ENCODE measurements at places on chromosomes 7 and 10.

GRCh38 chr7:156832195-156832877 is 60.6 kb downstream of the LMBR1 start:
- DNase-seq = no peak

- no peak for DNase-seq
Observed at GRCh38 chr7:142865766-142866165, 10.9 kb downstream of the EPHB6 start.

DNA sequence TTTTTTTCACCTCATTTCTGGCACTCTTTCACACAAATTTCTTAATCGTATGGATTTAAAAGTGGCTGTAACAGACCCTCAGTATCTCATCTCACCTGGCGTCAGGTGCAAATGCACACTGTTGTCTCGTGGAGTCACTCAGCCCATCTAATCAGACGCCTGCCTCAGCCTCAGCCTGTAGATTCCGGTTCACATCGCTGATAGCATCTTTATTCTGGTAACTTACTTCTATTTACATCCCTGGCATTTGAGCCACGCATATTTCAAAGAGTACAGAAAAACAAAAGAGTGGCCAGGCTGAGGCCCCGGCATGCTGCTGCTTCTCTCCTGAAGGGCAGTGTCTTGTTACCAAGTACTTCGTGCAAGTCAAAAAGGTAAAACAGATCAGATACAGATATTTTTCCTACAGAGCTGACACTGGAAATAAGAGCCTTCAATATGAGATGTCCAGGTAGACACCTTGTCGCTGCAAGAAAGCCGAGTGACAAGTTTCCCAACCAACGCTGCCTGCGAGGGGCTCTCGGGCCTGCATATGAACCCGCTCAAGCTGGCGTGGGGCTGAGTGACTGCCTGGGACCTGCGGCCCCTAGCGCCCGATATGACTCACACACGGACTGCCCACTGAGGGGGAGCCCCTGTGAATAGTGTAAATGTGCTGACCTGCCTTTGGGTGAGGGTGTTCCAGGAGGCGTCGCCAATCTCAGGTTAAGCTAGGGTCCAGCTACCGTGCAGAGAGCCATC is 4.3 kb downstream of the VIPR2 start:
- DNase-seq = no peak

- no peak for DNase-seq
Observed at GRCh38 chr7:94649450-94649849, 6.5 kb downstream of the SGCE start.

GRCh38 chr10:3393958-3394357 is 221.4 kb upstream of the PITRM1 start:
- DNase-seq = no peak

- DNase-seq = no peak
Observed at GRCh38 chr7:99429756-99430155, 8.8 kb downstream of the PTCD1 start.

GRCh38 chr7:107332488-107333269 is 137.2 kb upstream of the GPR22 start:
- no peak for DNase-seq

DNA sequence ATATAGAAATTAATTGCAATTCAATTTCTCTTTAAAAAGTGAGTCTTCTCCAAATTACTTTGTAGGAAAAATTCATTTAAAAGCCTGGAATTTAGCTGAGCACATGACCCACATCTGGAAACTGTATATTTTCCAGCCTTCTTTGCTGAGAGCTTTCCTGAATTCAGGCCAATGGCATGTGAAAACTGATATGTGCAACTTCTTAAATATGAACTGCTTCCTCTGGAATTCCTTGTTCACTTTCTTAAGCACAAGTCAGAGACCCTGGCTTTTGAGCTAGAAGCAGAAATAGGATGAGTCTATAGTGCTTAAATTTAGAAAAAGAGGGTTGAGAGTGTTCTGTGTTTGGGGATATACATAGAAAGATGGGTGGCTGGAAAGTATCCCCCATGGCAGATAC is 365.1 kb upstream of the MTPN start:
- no peak for DNase-seq

- no peak for DNase-seq
Observed at GRCh38 chr7:69903410-69903809, 305.1 kb downstream of the AUTS2 start.

DNA sequence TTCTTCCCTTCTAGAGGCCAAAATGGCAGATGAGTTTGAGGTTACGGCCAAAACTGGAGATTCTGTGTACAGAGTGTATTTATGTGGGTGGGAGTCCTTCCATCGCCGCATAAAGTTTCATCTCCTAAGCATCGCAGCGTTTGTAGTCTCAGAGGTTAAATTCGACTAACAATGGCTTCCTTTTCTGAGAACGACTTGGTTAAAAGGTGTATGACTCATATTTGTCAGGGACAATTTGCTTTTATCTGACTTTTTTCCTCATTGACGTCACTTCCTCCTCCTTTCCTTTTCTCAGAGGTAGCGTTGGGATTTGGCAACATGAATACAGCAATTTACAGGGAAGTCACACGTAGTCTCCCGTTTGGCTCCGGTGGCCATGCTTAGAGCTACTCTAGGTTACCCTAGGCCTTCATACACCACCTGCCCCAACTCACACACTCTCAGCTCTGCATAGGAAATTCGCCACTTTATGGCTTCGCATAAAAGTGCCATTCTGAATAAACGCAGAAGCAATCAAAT is 37.6 kb upstream of the TCF7L2 start:
- DNase-seq = no peak

DNA sequence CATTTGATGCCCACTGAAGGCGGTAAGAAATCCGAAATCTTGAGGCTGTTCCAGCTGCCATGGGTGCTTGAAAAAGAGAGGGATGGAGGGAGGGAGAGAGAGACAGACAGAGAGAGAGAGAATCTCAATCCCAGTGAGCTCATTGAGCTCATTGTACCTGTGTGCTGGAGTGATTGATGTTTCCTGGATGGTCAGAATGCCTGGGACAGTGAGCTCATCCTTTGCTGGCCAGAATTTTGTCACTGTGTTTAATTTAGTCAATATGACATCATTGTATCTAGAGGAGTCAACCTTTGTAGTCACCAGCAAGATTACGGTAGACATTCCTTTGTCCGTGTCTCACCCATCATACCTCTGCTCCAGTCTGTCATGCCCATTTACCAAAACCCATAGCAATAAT is 625.4 kb upstream of the POM121L12 start:
- no peak for DNase-seq

- no peak for DNase-seq
Observed at GRCh38 chr10:44004913-44005787, 356.5 kb upstream of the ZNF32 start.

DNA sequence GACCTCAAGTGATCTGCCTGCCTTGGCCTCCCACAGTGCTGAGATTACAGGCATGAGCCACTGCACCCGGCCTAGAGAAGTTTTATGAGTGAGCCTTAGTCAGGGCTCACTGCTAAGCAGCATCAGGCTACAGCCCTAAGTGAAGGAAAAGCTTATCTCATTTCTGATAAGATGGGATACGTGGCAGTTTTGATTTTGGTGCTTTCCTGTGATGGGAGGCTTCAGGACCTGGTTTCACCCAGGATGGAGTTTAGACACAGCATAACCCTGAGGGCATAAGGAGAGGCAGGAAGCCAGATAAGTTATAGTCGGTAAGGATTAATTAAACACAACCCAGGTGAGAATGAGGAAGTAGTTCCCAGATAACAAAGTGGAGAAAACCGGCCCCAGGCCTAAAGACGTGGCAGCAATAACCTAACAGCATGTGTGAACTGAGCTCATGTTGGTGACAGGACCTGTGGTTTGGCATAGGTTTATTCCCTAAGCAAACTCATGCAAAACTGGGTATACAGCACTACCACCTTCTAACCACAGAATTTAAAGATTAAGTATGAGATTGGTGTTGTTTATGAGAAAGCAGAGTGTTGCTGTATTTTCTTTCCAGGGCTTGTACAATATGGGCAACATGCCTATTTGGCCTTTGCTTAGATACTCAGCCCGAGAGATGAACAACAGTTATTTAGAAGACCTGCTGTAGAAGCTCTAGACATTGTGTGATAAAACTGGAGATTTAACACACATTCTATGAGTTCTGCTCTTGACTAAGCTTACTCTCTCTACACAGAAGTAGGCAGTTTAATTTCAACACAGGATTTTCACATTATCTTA is 119.4 kb downstream of the COL28A1 start:
- no peak for DNase-seq

DNA sequence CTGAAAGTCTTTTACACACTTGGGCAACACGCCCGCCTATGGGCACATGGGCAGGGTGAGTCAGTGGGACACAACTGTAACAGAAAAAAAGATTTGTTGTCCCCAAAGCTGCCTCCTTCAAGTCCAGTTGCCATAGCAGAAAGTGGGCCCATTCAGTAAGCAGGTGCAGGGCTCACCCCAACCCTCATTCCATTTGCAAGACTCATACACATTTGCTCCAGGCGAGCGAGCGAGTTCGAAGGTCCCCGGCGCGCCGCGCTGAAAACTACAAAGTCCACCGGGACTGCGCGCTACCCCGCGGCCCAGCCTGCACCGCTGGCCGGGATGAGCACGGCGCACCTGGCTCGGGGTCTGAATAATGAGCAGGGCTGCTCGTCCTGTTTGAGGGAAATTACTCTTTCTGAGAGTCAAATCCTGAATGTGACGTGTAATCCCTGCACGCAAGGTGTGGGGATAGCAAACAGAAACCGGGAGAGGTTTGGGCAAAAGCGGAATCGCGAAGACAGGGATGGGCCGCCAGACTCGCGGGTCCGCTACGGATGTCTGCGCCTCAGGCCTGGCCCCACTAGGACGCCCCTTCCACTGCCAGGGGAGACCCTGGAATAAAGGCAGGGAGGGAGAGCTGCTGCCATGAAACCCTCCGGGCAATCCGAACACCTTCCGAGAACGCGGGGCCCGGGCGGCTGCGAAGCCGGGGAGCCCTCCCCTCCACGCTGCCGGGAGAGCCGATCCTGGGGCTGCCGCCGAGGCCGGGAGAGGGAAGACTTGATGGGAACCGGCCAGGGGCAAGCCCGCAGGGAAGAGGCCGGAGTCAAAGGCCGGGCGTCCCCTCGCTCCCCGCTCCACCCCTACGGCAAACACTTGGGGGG is 982 bp downstream of the COBL start:
- no peak for DNase-seq

- DNase-seq = no peak
Observed at GRCh38 chr7:98236355-98237185, 15.5 kb downstream of the TECPR1 start.

- DNase-seq = no peak
Observed at GRCh38 chr7:33644489-33644888, 260.9 kb upstream of the BMPER start.

GRCh38 chr7:11716185-11716584 is 115.8 kb downstream of the THSD7A start:
- no peak for DNase-seq

GRCh38 chr7:28179120-28180030 is 1.2 kb downstream of the JAZF1 start:
- DNase-seq = peak; percentile 44

DNA sequence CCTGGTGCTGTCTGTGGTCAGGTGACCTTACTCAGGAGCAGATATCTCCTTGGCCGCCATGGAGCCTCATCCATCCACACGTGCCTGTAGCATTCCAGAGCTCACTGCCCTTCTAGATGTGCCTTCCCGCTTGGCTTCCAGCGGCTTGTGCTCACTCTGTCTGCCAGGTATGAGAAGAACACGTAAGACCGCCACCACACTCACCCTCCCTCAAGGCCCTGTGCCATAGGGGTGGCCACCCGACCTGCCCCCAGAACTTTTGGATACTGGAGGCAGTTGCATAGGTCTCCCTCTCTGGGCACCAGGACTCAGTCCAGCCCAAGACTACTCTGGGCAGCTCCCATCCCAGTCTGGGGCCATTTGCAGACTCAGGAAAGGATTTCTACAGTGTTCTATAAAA is 4.1 kb downstream of the MARVELD1 start:
- no peak for DNase-seq

GRCh38 chr7:131607291-131608115 is 51.1 kb upstream of the PODXL start:
- DNase-seq = no peak

- DNase-seq = no peak
Observed at GRCh38 chr10:88792661-88793060, 9.9 kb upstream of the LIPM start.

DNA sequence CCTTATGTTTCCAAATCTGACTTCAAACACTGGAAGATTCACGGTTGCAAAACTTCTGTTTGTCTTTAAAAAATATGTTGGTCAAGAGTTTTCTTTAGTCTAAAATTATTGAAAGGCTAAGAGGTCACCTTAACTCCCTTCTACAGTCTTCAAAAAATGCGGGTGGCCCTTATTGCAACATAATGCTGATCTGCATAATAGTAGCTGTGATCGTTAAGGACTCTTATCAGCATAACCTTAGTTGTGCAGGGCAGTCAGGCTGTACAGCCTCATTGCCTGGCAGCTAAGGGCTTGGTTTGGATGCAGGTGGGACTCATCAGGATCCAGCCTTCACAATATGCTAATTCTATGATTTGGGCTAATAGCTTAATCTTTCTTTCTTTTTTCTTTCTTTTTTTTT is 15.0 kb downstream of the KIAA1217 start:
- DNase-seq = no peak

- DNase-seq = no peak
Observed at GRCh38 chr7:114334989-114335388, 79.6 kb upstream of the FOXP2 start.

DNA sequence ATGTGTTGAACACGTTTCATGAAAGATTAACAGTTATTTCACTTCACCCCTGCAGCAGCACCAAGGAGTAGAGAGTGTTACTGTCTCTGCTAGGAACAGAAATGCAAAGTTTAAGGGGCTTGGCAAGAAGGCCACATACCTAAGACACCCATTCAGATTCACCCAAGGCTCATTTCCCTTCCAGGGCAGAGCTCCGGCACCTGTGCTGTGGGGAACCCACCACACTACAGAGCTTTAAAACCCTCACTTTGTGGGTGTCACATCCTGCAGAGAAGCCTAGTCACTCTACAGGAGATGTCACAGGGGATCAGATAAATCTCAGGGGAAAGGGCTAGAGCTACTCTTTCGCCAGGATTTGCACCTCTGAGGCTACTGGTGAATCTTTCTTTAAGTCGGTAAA is 176.1 kb upstream of the KLF6 start:
- DNase-seq = no peak

- no peak for DNase-seq
Observed at GRCh38 chr7:129958643-129959470, 6.1 kb upstream of the UBE2H start.

GRCh38 chr10:120360571-120360970 is 96.5 kb upstream of the PLPP4 start:
- no peak for DNase-seq

GRCh38 chr10:35035606-35036005 is 54.5 kb downstream of the CUL2 start:
- no peak for DNase-seq

- DNase-seq = no peak
Observed at GRCh38 chr10:102396317-102396650, 779 bp downstream of the NFKB2 start.

GRCh38 chr7:101125989-101126650 is 784 bp upstream of the SERPINE1 start:
- no peak for DNase-seq

DNA sequence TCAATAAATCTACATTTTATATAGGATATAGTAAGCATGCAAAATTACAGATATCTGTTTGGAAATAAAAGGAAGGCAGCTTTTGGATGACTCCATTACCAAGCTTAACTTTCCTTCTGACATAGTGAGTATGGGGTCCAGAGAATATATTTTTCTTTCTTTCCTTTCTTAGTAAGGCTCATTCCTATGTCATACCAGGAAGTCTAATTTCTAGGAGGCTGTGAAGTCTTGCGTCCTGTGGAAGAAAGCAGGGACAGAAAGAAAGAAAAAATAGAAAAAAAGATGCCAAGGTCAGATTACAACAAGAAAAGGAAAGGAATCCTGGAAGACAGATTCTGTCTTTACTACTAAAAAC is 36.3 kb downstream of the AKR1C8 start:
- DNase-seq = no peak
